Colonic mucosa (tissue), 4 donors: ENCODE measurements at places on chromosomes 3 and 15. TPM values are rescaled to one million over a fixed set of nuclear protein-coding genes. Genes with fewer than 3 reads are reported as not detected.
A peak's percentile ranks its signal among the peaks of the same experiment; 100 is the strongest.

DNA sequence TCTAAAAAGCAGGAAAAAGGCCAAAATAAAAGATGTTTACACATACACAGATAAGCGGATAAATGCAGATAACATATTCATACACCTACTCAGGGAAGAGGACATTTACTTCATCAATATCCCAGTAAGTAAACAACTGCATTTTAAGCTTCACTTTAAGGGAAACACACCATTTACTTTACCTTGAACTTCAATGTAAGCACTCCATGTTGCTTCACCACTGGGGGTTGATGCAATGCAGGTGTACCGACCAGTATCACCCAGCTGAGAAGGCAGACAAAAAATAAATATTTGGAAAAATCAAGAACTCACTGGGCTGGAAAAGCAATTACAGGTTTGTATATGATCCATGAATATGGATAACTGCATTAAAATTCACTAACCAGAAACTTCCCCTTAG is 1099.5 kb downstream of the ROBO1 start:
- no peak for DNase-seq

- DNase-seq = no peak
Measured at GRCh38 chr15:72827226-72827625, 43.7 kb upstream of the ADPGK start.

DNA sequence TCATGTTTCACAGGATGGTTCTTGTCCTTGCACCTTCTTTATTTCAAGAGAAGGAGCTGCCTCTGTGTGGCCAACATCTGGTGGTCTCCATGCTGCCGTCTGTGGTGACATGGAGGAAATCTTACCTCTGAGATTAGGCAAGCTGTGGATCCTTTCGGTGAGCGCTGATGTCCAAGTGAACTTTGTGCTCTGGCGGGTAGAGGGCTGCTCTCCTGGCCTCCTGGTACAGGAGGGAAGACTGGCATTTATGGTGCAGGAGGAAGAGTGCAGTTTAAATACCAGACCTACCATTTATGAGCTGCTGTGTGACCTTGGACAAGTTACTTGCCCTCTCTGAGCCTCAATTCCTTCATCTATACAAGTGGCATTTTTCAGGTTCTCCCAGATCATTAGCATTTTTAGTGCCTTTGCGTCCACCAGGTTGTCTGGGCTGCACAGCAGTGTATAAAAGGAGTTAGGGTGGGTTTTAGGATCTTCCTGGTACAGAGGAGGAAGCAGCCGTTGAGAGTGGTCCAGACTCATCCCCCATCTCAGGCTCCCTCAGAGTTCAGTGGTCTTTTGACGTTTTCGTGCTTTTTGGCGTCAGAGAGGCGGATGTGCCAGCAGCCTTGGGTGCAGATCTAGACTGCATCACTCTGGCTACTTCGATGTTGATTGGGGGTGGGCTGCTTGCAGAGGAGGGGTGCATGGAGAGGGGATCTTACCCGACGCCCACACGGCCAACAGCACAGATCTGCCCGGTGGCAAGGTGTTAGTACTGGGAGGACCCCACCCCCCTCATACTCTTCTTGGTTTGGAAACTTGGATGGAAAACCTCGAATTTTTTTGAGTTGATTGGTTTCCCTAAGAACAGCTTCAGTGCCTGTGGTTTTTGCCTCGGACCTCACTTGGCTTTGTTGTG is 162.2 kb downstream of the ITPR1 start:
- DNase-seq = no peak

GRCh38 chr3:61347981-61348380 is 96.7 kb upstream of the FHIT start:
- no peak for DNase-seq

DNA sequence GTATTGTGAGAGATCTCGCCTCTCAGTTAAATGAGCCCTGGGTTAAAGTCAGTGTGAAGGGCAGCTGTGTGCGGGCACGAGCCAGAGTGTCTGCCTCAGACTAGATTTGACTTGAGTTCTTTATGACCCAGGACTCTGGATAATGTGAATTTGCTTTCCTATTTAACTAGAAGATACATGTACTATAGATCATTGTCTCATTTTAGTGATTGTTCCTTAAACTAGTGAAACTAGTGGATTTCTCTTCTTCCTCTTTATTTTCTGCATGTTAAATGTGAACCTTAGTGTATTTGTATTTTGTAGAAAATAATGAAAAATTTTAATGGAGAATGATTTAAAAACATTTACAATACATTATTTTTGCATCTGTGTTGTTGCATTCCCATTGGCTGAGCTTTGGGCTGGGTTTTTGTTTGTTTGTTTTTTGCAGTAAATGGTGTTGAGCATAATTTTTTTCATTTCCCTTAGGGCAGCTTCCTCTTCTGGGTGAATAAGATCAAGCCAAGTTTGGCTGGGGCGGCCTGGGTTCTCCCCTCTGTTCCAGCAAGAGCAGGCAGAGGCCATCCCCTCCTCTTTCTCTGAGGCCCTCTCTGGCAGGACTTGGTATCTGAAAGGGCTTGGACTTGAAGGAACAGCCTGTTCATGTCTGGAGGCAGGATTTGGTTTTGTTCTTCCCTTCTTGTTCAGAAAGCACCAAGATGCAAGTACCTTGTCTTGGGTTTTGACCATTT is 15.0 kb downstream of the GCSAM start:
- no peak for DNase-seq

DNA sequence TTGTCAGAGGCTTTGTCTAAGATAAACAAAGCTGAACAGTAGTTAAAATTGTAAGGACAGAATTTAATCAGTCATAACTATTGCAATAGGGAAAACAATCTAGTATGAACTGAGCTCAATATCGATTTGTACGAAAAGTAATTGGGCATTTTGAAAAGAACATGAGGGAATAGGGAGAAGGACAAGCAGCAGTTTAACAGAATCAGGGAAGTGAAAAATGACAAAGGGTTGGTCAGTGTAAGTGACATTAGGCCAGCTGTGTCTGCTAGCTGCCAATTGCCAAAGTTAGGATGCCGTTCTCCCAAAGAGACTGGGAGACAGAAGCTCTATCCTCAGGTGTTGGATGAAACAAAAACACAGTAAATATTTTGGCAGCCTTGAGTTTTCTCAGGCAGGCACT is 3.3 kb upstream of the DNAJA4 start:
- DNase-seq = no peak

- peak; percentile 41 for DNase-seq
Measured at GRCh38 chr3:11060500-11061251, 68.1 kb downstream of the SLC6A1 start.

DNA sequence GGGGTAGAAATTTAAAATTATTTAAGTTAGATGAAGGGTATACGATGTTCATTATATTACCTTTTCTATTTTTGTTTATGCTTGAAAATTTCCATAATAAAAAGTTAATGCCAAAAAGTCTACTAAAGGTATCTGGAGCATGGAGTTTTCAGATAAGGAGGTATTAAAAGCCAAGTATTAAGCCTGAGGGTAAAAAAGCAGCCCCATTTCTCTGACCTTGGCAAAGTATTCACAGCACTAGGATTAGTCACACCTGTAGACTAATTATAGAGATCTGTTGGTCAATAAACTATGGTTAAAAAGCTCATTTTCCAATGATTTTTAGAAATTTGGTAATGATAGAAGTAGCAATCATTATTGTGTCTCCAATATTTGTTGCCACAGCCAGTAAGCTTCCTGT is 23.1 kb downstream of the XRN1 start:
- DNase-seq = no peak

DNA sequence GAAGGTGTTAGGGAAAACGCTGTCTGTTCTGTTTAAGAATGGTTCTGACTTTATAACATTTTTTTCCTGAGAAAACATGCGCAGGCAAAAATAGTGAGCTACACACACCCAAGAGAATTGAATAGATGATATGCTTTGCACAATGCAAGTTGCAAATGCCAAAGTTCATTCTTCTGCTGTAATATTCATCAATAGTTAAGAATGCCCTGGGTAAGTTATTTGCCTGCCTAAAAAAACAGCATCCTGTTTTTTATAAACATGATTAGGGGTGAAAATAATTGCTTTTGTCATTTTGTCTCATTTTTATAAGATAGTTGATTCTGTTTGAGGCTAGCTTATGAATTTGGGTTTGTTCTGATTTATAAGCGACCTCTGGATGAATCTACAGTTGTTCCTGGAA is 99.4 kb downstream of the DTWD1 start:
- no peak for DNase-seq

GRCh38 chr3:65633018-65633638 is 405.6 kb downstream of the MAGI1 start:
- DNase-seq = no peak

- peak; percentile 19 for DNase-seq
Measured at GRCh38 chr3:79018265-79018664, 749.5 kb downstream of the ROBO1 start.

DNA sequence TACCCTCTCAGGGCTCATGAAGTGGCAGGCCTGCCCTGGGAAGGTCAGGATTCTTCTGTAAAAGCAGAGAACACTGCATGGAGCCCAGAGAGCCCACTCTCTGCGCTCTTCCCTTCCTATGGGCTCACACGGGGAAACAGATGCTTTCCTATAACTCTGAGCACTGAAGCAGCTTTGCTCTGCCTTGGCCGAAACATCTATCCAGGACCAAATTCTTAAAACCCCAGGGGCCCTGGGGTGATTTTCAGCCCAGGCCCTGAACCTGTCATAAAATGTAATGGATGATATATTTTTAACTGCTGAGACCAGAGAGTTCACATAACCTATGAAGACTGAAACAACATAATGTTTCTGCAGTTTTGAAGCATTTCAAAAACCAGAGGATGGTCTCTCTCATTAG is 249.9 kb upstream of the CTDSPL start:
- no peak for DNase-seq

GRCh38 chr3:44106756-44107155 is 134.9 kb upstream of the TOPAZ1 start:
- no peak for DNase-seq

GRCh38 chr3:52092271-52092660 is 35.9 kb upstream of the DUSP7 start:
- DNase-seq = no peak

GRCh38 chr15:58212909-58213526 is 74.8 kb downstream of the AQP9 start:
- no peak for DNase-seq

- DNase-seq = no peak
Measured at GRCh38 chr15:33094336-33094735, 100.2 kb downstream of the FMN1 start.

The HAPLN3 gene
- total RNA-seq = 3.6 TPM

The GOLGA8T gene
- 0.16 TPM for total RNA-seq

The MESD gene
- 20.4 TPM for total RNA-seq

The COMMD2 gene
- 30.7 TPM for total RNA-seq

The SH3GL3 gene
- not detected for total RNA-seq

The ACAP2 gene
- total RNA-seq = 62.4 TPM

The HOMER2 gene
- 3.1 TPM for total RNA-seq

The UNC45A gene
- 60.7 TPM for total RNA-seq

The B3GNT5 gene
- total RNA-seq = 108 TPM
